ENCODE measurements at places on chromosomes 13 and 19.
A peak's percentile ranks its signal among the peaks of the same experiment; 100 is the strongest.

DNA sequence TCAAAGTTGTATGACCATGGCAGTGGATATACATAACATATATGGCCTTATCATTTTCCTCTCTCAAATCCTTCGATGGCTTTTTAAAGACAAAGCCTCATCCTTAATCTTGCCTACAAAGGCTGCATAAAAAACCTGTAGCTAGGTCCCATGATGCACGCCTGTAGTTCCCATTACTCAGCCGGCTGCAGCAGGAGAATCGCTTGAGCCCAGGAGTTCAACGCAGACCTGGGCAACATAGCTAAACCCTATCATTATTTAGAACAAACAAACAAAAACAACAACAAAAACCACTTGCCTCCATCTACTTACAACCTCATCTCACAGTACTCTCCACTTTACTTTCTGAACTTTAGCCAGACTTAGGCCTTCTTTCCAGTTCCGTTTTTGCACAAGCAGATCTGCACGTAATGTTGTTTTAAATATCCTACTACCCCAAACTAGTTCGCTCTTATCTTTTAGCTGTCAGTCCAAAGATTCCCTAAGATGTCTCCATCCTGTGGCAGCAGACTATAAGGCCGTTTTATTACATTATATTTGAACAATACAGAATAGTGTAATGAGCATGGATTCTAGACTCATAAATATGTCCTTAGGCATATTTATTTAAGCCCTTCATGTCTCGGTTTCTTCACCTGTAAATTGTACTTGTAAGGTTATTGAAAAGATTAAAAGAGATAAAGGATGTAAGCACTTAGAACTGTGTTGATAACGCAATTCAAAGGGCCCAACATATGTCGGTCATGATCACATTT lies 969 bp upstream of the POMP start:
- no peak for DNase-seq

DNA sequence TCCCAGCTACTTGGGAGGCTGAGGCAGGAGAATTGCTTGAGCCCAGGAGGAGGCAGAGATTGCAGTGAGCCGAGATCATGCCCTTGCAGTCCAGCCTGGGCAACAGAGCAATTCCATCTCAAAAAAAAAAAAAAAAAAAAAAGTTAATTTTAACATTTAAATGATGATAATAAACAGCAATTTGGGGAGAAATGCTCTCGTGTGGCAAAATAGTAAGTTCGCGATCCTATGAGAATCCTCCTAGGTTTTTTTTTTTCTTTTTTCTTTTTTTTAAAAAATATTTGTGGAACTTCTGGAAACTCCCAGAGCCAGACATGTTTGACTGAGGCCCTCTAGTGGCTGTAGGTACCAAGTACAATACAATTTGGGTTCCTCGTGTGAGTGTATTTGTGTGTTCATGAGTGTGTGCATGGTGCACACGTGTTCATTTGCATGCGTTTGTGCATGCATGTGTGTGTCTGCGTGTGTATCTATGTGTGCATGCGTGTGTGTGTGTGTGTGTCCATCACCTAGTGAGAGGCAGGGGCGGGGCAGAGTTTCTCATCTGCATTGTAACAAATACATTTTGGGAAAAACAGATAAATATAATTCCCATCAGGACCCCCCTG lies 31.2 kb downstream of the TMPRSS9 start:
- no peak for DNase-seq

DNA sequence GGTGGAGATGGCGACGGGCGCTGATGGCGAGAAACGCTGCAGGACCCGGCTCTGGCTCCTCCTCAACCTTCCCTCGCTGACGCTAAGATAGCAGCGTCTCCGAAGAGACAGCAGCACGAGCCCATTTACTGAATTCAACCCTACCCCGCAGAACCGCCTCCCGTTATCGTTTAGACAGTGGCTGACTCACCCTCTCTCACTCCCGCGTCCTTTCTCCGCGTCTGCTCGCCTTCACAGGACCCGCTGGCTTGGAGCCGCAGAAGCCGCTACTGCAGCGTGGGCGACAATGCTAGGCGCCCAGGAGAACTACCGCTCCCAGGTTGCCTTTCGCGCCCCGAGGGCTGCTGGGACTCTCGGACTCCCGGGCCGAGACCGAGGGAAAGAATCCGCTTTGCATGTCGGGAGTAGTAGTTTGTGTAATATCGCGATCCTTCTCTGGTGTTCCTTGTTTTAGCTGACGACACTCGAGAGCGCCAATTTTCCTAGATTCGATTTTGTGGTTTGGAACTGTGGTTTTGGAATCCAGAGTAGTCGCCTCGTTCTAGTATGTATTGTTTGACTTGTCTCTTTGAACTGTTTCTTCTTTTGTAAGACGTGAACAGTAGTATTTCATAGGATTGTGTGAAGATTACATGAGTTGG lies at the start of gene KBTBD6:
Gene KBTBD6, minus strand, starts transcription at position 291 of the 641 bp plus-strand sequence. CDS start 291 bp downstream, outside the sequence.
- peak; percentile 81 for DNase-seq

DNA sequence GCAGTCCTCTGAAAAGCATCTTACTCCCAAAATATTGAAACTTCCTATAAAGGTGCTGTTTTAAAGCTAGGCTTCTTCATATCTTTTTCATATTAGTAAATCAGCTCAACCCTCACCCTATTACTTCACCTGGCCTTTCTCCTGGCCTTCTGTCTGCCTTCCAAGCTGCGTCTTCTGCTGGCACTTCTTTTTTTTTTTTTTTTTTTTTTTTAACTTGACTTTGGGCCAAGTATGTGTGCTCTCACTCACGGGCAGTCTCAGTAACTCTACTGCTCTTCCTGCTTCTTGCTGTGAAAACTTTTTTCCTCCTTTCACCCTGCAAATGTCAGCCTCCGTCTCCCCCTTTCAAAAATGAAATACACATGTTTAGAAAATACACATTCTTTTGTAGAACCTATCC lies 41.2 kb upstream of the KCTD4 start:
- no peak for DNase-seq

- DNase-seq = no peak
These were observed 59.2 kb downstream of the EDNRB start for GRCh38 chr13:77859450-77859849.

DNA sequence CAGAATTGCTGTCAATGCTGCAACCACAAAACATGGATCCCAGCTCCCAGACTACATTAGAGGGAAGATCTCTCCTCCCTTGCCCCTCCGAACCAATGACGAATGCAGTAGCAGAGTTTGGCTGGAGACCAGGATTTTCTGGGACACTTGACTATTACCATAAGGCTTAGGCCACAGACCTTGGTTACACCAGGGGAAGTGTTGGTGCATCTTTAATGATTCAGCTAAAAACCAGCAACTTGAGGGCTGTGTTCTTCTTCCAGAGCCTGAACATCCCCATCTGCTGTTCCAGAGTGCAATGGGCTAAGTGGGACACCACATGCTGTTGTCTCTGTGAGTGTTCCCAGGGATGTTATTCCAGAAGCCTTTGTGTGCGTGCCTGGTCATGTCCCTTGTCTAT lies 528.2 kb downstream of the LMO7 start:
- no peak for DNase-seq

DNA sequence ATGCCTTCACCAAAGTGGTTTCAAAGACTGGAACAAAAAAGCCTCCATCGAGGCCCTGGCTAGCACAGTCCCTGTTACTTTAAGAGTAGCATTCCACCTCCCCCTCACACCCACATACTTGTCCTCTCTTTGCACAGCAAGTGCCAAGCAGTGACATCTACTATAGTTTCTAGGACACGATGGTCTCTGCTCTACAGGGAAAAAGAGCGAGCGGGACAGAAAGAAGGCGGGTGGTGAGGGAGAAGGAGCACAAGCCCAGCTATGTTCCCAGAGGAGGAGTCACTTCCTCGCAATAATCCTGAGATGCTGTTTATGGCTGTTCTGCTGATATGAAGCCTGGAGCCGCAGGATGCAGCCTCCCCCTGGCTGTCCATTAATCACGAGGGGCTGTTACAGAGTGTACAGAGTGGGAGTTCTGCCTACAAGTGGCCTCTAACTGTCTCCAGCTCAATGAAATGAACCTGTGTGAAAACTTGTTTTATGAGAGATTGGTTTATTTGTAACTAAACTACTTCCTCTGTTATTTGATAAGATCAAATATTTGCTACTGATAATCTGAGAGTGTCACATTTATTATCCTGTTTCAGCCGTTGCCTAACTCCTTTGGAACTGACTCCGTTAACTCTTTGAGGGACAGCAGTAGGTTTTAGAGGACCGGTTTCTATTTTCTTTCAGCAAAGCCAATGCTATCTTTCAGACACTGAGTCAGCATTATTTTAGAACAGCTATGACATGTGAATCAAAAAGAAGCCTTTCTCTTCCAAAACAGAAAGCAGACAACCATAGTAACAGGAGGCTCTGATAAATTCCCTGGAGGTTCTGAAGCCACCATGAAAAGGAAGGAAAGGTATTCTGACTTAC lies 208.0 kb downstream of the SPRY2 start:
- no peak for DNase-seq

- DNase-seq = no peak
These were observed 436.7 kb downstream of the FGF9 start for GRCh38 chr13:22107549-22107948.

DNA sequence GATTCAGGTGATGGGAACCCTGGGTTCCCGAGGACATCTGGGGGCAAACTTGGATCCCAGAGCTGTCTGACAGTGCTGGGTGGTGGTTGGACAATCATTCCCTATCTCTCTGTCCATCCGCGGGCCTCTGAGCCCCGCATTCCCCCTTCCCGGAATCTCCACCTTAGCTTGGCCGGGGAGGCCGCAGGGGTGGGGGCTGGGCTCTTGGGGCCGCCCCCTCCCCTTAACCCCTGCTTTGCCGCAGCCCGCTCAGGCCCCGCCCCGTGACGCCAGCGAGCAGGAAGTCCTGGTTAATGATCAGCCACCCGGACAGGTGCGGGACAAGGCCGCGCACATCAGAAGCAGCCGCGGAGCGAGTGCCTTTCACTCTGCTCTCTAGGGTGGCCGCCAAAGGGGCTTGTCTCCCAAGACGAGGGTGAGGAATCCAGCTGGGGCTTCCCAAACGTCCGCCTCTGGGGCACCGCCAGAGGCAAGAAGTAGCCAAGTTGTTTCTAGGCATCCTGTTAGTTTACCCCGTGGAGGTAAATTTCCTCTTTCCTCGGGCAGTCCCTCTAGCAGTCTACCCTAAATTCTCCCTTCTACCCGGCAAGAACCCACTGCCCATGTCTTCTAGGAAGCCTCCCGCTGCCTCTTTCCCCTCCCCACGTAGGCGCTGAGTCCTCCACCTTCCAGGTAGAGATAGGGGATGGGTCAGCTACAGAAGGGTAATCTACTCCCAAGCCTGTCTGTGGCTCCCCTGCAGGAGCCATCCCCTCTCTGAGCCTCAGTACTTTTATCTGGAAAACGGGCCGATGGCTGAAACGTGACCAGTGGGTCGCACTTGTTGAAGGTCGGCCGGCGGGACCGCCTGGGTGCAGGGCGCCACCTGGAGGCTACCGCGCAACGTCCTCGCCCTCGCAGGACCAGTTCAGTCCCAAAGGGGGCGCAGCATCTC lies 3.0 kb downstream of the IRF2BP1 start:
- DNase-seq = peak; percentile 68

DNA sequence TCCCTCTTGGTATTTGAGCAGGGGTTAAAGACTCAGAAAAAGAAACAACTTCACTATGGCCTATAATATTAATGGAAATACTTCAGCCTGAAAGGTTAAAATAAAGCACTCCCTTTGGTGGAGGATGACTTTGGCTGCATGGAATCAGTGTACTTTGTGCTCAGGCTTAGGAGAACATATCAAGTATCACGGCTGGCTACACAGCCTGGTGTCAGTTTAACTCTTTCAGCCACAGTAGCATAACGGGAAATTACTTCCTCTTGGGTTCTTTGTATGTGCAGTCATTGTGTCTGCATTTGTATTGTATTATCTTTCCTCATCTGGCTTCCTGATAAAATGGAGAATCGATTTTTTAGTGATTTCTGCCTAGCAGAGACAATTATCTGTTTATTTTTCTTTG lies 239.0 kb downstream of the GGACT start:
- DNase-seq = no peak

DNA sequence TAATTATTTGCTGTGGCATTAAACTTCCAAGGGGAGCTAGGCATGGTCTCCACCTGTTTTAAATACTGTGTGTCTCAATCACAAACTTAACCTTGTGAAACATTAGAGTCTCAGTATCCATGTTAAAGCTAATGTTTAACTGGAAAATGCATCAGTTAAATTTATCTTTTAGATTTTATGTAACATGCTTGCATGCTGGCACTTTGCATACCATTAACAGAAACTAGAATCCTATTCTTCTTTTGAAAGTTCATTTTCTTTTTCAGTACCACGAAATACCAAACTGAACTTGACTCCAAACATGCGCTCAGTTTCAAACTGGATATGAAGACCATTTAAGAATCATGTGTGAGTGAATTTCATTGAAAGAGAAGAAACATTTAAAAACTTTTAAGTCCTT lies 328.9 kb upstream of the SLC10A2 start:
- DNase-seq = no peak

DNA sequence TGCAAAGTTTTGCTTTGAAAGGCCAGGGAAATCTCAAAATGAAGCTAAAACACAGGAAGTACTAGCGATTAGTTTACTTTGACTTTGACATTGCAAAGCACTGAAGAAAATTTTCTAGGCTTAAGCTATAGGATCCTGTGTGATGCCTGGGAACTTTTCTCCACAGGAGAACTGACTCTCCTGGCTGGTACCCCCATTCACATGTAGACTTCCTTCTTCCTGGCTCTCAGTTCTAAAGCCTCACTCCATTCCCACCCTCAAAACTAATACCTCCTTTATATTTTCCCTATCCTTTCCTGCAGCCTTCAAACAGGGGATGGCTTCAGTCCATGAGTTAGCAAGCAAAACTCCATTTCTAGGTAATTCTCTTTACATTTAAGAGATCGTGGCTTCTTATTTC lies 189.5 kb downstream of the SLITRK1 start:
- no peak for DNase-seq

DNA sequence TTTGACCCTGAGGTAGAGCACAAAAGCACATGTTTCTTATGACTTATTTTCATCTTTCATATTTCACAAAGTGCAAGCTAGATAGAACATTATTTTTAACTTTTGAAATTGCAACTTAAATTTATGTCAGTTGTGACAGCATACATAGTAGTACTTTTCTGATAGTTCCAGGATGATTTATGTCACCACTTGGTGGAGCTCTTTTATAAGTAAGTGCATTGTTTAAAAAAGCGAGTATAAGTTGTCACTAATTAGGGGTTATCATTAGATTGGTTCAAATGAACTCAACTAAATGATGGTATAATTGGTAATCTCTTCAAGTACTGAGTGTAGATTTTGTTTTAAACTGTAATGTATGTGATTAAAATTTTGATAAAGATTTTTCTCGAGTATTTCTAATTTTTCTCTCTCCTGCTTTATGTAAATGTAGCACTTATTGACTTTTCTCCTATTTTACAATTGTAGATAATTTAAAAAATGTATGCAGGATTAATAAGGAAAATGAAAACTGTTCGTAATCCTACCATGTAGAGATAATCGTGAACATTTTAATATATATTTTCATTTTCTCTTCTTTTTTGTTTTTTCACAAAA lies 31.1 kb downstream of the RB1 start:
- no peak for DNase-seq

- peak; percentile 75 for DNase-seq
These were observed 6.3 kb downstream of the ERICH4 start for GRCh38 chr19:41449079-41449864.

- DNase-seq = no peak
These were observed 273.4 kb downstream of the GPC6 start for GRCh38 chr13:93499991-93500390.

GRCh38 chr19:8488365-8488764 lies 14.1 kb downstream of the PRAM1 start:
- DNase-seq = no peak

Measured in GM18507 (cell line).